Right cardiac atrium (tissue), 5 donors: ENCODE measurements at places on chromosomes 4 and X. TPM values are rescaled to one million over a fixed set of nuclear protein-coding genes. Genes with fewer than 3 reads are reported as not detected.

Gene SH3D19
- 46.7 TPM for polyA plus RNA-seq

Gene TAF9B
- polyA plus RNA-seq, result 14.8 TPM

Gene MID2
- polyA plus RNA-seq, result 0.79 TPM

Gene UGT2B15
- polyA plus RNA-seq, result not detected

DNA sequence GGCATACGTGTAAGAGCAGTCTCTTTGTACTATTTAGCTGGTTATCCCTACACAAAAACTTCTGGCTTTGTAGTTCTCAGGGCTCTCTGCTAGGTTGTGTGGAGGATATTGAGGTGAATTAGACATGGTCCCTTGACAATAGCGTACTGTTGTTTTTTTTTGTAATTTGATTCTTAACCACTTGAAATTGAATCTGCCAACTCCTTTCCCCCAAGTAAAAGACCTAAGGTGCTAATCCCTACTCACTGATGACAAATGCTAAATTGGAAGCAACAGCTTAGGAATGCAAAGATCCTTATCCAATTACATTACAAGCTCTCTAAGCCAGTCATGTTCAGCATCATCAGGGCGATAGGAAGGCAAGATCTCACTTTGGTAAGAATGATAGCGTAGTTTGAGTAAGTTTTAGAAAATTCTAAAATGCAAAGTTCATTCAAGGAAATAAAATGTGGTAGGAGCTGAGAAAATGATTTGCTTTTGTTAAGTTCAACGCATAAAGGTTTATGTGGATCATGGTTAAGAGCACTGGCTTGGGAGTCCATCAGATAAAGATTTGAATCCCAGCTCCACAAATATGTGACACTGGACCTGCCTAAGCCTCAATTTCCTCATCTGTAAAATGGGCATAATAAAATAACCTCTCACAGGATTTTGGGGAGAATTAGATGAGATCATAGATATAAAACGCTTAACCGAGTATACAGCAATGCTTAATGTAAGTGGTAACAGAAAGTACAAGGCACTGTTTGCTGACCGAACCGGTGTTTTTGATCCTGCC lies 39.3 kb downstream of the DOCK11 start:
- DNase-seq, result no peak

DNA sequence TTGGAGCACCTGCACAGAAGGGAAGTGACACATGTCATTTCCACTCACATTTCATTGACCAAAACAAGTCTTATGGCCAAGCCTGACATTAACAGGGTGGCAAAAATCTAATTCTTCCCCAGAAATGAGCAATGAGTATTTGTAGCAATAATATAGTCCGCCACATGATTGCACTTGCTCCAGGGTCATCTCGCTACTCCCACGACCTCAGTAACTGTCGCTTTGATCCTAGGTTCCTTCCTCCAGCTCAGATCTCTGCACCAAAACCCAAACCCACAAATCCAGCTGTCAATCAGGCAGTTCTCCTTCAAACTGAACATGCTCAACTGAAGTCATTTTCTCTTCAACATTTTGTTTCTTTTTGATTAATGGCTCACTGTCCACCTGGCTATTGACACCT lies 25.2 kb upstream of the PTTG2 start:
- DNase-seq, result no peak

GRCh38 chrX:30654989-30655607 lies 1.9 kb downstream of the GK start:
- no peak for DNase-seq

- DNase-seq, result no peak
These were observed 27.6 kb downstream of the ARSD start for GRCh38 chrX:2901367-2902036.
